ENCODE measurements at places on chromosomes 2 and 18. TPM values are rescaled to one million over a fixed set of nuclear protein-coding genes. Genes with fewer than 3 reads are reported as not detected.

GRCh38 chr2:220533485-220533884 lies 906.1 kb downstream of the SLC4A3 start:
- peaks cover 1% of the 10 kb centered on the region for H3K27me3 ChIP-seq
- no peak overlapping the region for H3K4me3 ChIP-seq
- no peaks in the 10 kb centered on the region for H3K4me1 ChIP-seq
- no peaks in the 10 kb centered on the region for H3K36me3 ChIP-seq
- DNase-seq: no peak

DNA sequence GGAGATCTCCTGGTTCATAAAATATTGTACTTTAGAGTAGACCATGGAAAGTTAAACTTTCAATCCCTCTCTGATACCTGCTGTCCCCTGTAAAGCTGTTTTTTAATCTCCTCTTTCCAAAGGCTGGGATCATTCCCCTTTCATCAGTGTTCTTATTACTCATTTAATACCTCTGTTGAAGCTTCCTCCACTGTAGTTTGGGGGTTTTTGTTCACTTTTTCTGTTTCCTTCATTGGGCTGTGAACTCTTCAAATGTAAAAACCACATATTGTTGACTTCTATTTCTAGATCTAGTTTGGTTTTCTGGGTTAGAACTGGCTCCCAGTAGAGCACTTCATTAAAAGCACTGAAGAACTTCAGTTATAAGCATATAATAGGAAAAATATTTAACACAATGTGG lies 598.1 kb downstream of the RNF144A start:
- peak overlapping the region; percentile 44 for H3K4me3 ChIP-seq
- H3K27me3 ChIP-seq: no peaks in the 10 kb centered on the region
- H3K27ac ChIP-seq: no peak overlapping the region
- H3K36me3 ChIP-seq: no peaks in the 10 kb centered on the region
- peaks cover 10% of the 10 kb centered on the region for H3K4me1 ChIP-seq

GRCh38 chr2:55173438-55174054 lies 58.5 kb downstream of the CLHC1 start:
- H3K27me3 ChIP-seq: peaks cover 5% of the 10 kb centered on the region
- no peak overlapping the region for H3K27ac ChIP-seq
- no peak overlapping the region for H3K4me3 ChIP-seq
- peaks cover 4% of the 10 kb centered on the region for H3K4me1 ChIP-seq
- no peaks in the 10 kb centered on the region for H3K36me3 ChIP-seq
- DNase-seq: no peak

- H3K27me3 ChIP-seq: no peaks in the 10 kb centered on the region
- no peak overlapping the region for H3K4me3 ChIP-seq
- H3K36me3 ChIP-seq: peaks cover 17% of the 10 kb centered on the region
- no peak overlapping the region for H3K27ac ChIP-seq
- H3K4me1 ChIP-seq: no peaks in the 10 kb centered on the region
- DNase-seq: no peak
These were observed 39.8 kb upstream of the CDKL4 start for GRCh38 chr2:39283561-39283960.

- no peaks in the 10 kb centered on the region for H3K4me1 ChIP-seq
- H3K36me3 ChIP-seq: no peaks in the 10 kb centered on the region
- no peak overlapping the region for H3K27ac ChIP-seq
- peaks cover 3% of the 10 kb centered on the region for H3K27me3 ChIP-seq
- DNase-seq: no peak
- no peak overlapping the region for H3K4me3 ChIP-seq
These were observed 355.6 kb downstream of the PAX3 start for GRCh38 chr2:221943076-221943810.

- DNase-seq: no peak
- H3K27me3 ChIP-seq: peaks cover 3% of the 10 kb centered on the region
- no peaks in the 10 kb centered on the region for H3K36me3 ChIP-seq
- H3K27ac ChIP-seq: no peak overlapping the region
- no peak overlapping the region for H3K4me3 ChIP-seq
- no peaks in the 10 kb centered on the region for H3K4me1 ChIP-seq
These were observed 23.6 kb upstream of the PDCL3 start for GRCh38 chr2:100539221-100539620.

DNA sequence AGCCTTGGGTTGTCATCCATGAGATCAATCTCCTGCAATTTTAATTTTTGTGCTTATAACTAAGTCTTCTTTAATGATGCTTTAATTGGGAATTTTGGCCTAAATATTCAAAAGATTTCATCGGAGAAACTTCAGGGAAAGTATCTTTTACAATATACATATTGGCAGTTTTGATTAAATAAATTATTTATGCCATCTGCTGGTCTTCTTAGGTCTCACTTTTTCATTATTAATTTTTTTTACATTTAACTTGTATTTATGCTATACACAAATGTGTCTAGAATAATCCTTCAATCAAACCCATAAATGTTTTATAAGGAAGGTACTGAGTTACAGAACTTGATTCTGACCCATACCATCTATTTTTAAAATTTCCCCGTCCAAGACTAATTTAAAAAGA lies 95.1 kb upstream of the XPO1 start:
- no peaks in the 10 kb centered on the region for H3K36me3 ChIP-seq
- no peak overlapping the region for H3K27ac ChIP-seq
- no peak for DNase-seq
- H3K4me3 ChIP-seq: no peak overlapping the region
- no peaks in the 10 kb centered on the region for H3K4me1 ChIP-seq

DNA sequence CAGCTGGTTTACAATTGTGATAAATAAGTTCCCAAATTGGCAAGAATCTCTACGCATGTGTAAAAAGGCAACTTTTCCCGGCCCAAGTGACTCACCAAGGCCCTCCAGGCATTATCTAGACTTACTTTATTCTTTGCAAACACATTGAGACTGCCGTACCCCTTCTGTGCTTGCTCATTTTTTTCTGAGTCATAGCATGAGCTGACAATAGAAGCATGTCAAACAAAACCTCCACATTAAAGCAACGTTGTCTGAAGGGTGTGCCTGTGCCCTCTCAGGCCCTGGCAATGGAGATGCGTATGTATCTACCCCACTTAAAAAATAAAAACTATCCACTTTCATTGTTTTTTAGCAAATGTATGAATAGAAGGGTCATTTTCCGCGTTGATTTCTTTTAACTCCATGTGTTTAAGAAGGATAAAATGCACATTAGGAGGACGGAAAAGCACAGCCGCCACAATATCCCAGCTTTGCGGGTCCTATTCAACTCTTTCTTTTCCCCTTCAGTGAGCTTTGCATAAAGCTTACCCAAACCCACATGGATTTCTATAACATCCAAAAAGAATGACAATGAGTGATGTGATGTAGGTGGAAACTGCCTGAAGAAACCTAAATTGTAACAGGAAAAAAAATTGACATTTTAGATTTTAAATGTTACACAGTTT lies 298.2 kb downstream of the CDCA7 start:
- DNase-seq: no peak
- no peaks in the 10 kb centered on the region for H3K36me3 ChIP-seq
- peaks cover 10% of the 10 kb centered on the region for H3K27me3 ChIP-seq
- no peak overlapping the region for H3K27ac ChIP-seq

Gene RND3
- not detected for polyA plus RNA-seq

Gene HNMT
- polyA plus RNA-seq: 1.3 TPM

Gene REG1B
- polyA plus RNA-seq: not detected

Gene IHH
- not detected for polyA plus RNA-seq

Gene VWC2L
- polyA plus RNA-seq: not detected

Measured in immature natural killer cell (primary cell).